Omental fat pad (tissue), 4 donors: ENCODE measurements at places on chromosomes 2 and 18.
A peak's percentile ranks its signal among the peaks of the same experiment; 100 is the strongest.

DNA sequence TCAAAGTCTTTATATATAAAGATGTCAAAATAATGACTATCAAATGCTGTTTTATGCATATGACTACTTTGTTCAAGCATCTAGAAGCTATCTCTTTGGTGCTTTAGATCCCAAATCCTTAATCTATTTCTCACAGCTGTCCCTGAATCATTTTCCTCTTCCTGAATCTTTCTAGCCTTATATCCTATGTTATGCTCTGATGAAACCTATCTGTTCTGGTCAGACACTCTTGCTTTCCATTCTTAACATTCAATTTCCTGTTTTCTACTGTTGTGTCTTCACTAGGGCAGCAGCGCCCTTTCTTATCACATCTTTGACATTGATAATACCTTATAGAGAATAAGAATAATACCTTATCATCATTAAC is 6.3 kb upstream of the PARD3B start:
- no peak for DNase-seq

GRCh38 chr2:182929972-182930371 is 63.5 kb upstream of the FRZB start:
- DNase-seq, result no peak

GRCh38 chr2:151999053-151999452 is 99.8 kb downstream of the CACNB4 start:
- no peak for DNase-seq

DNA sequence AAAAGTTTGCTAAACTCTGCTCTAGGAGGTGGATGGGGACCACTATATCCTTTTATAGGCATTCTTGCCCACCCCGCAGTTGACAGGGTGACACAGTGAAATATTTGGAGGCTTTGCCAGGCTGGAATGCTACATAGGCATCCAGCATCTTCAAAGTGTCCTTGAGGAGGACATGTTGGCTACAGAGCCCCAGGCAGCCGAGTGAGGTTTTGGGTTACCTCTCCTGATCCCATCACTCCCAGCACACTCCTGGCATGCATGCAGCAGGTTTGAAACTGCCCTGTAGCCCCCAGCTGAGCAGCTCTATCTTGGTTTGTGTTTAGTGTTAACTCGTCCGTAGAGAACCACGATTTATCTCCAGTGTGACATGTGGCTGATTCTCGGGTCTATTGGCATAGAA is 7.3 kb downstream of the FOSL2 start:
- no peak for DNase-seq

DNA sequence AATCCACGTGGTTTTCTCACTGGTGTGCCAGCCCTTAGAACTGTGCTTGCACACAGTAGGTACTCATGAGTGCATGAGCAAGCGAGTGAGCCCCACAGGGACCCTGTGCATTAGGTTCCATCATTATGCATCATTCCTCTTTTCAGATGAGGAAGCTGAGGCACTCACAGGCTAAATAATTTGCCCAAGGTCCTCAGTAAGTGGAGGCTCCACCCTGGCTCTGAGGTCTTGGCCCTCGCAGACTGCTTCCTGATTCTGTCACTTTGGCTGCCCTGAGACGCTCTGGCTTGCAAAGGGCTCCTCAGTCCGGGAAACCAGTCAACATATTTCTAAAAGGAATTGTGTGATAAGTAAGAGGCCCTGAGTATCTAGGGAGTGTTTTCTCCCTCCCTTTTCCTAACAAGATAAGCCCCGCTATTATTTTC is 71.7 kb downstream of the IL1R2 start:
- DNase-seq, result no peak

DNA sequence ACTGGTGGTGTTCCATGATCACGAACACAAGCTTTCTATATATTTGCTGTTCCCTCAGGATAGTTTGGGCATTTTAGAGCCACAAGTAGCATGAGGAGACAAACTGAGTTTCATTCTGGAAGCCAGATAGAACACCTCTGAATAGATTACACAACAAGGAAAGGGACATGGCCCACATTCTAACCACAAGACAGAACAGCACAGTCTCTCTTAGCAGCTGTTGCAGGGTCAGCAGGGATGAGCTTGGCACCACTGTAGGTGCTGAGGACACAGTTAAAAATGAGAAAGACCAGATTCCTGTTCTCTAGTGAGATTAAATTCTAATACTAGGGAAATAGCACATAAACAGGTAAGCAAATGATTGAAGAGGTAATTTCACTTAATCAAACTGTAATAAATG is 235.3 kb downstream of the ZNF407 start:
- no peak for DNase-seq

GRCh38 chr2:191222507-191222906 is 22.7 kb upstream of the MYO1B start:
- DNase-seq, result no peak

GRCh38 chr2:240640939-240641338 is 15.7 kb downstream of the GPR35 start:
- DNase-seq, result no peak

DNA sequence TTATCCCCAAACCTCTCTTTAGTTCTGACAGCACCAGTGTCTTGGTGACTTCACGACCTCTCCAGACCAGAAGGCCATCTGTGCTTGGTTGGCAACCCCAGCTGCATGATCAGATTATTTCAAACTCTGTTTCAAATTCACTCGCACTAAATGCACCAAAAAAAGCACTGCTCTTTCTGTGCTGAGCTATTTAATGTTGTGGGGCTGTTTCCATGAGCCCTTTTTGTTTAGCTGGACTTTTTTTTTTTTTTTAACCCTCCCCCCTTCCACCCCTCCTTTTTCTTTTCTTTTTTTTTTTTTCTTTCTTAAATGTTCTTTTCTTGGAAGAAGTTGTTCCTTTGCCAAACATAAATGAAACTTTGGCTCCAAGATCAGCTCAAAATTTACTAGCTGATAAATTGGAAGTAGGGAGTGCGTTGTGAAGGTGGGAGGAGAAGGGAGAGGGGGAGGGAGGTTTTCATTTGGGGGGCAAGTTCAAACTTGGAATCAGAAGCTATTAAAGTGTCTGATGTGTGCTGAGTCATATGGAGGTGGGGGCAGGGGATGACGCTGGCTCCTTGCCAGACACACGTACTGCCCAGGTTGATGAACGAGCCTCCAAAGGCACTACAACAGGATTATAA is 543.0 kb upstream of the TNP1 start:
- DNase-seq, result peak; percentile 46
